Activated CD4-positive, alpha-beta T cell treated with anti-CD3 and anti-CD28 coated beads, Interleukin-2, amount 10 ng/mL, durations not matched to agents 24 days and 14 days (primary cell): ENCODE measurements at places on chromosomes 2 and 18.
A peak's percentile ranks its signal among the peaks of the same experiment; 100 is the strongest.

DNA sequence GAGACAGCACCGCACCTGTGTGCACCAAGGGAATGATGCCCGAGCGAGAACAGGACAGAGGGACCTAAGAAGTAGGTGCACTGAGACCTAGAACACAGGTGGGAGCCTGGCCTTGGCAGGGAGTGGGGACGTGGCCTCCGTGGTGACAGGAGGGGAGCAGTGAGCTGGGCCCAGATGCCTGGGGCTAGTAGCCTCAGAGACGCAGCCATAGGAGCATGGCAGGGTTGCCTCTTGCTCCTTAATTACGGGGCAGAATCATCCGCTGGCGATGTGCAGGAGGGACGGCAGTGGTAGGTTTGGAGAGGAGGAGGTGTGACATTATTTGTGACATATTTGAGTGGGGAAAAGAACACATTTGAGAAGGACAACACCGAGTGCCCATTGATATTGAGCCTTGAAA, 57.0 kb upstream of the HPCAL1 start:
- H3K4me1 ChIP-seq = no peaks in the 10 kb centered on the region
- no peak overlapping the region for H3K4me3 ChIP-seq
- H3K36me3 ChIP-seq = peaks cover under 1% of the 10 kb centered on the region
- H3K27ac ChIP-seq = no peak overlapping the region
- peaks cover 12% of the 10 kb centered on the region for H3K27me3 ChIP-seq

GRCh38 chr2:150296770-150297546, 190.5 kb downstream of the RND3 start:
- H3K27ac ChIP-seq = no peak overlapping the region
- no peaks in the 10 kb centered on the region for H3K27me3 ChIP-seq
- DNase-seq = no peak
- no peaks in the 10 kb centered on the region for H3K4me1 ChIP-seq
- no peaks in the 10 kb centered on the region for H3K36me3 ChIP-seq

DNA sequence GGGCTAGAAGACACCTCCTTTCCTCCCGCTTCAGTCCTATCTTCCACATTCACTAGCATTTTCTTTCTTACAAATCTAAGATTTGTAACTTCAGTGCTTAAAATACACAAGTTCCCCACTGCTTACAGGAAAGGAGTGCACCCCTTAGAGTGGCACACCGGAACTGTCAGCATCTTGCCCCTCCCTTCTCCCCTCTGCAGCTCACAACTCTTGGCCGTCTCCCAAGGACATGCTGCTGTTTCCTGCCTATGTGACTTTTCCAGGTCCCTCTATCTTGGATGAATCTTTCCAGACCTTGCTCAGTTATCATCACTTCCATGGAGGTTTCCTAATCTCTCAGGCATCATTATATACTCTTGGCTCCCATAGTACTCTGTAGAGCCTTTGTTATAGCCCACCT, 334.8 kb downstream of the CELF4 start:
- no peak overlapping the region for H3K27ac ChIP-seq
- DNase-seq = no peak
- no peaks in the 10 kb centered on the region for H3K27me3 ChIP-seq
- H3K36me3 ChIP-seq = no peaks in the 10 kb centered on the region
- no peaks in the 10 kb centered on the region for H3K4me1 ChIP-seq

- no peak overlapping the region for H3K4me3 ChIP-seq
- DNase-seq = no peak
- peaks cover 2% of the 10 kb centered on the region for H3K27me3 ChIP-seq
These were observed 93.2 kb upstream of the XPO1 start for GRCh38 chr2:61631321-61631720.

DNA sequence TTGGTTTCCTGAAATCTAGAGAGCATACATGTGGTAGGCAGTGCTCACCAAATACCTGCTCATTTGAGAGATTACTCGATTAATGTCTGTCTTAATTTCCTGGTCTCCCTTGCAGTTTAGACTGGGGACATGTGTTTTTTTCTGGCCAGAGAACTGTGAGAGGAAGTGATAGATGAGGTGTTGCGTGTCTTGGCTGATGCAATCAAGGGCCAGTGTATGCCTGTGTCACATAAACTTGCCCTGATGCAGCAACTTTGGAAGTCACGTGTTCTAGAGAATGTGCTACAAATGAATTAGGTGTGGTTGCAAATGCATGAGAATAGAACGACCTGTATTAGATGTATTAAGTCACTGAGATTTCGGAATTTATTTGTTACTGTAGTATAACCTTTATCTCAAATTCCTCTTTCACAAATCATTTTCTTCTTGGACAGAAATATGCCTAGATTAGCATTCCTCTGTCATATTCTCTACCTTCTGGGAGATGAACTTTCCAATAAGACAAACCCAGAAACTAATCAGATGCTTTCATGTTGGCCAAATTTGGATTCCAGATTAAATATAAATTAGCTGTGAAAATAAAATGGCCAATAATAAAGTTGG, 9.9 kb upstream of the IL1A start:
- H3K4me3 ChIP-seq = no peak overlapping the region
- H3K36me3 ChIP-seq = peaks cover 5% of the 10 kb centered on the region
- peaks cover 21% of the 10 kb centered on the region for H3K4me1 ChIP-seq
- H3K27ac ChIP-seq = peak overlapping the region; percentile 17

DNA sequence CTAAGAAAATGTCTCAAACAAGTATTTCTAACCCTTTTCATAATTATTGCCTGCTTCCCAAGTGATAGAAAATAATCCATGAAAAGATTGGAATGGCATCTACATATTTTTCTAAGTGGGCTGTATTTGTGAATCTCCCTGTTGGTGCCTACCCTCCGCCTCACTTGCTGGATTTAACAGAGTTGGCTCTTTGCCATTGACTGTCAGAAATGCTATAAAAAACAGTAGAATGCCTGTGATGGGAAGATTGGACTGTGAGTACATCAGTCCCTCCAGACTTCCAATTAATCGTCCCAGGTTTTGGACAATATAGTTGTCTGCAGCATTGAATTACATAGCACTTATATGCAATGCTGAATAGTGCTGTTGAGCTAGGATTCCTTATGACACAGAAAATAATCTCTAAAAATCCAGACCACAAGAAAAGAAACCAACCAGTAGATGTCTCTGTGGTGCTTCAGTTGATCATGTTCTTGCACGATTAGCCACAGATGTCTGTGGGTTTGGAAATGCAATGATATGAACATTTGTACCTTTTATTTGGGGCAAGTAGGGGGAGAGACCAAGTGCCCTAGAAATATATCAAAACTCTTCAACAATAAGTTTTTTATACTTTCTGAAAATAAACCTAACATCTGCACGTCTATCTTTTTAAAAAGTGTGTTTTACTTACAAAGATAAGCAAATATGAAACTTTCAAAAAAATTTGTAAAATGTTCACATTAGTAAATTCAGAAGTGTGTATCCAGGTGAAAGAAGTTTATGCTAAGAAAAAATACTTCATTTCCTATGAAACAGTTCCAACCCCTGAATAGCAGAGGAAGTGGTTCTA, 88.5 kb downstream of the DYNAP start:
- H3K27ac ChIP-seq = no peak overlapping the region
- no peaks in the 10 kb centered on the region for H3K36me3 ChIP-seq
- H3K4me1 ChIP-seq = peaks cover 4% of the 10 kb centered on the region
- peaks cover 27% of the 10 kb centered on the region for H3K27me3 ChIP-seq
- DNase-seq = peak; percentile 73
- H3K4me3 ChIP-seq = no peak overlapping the region

DNA sequence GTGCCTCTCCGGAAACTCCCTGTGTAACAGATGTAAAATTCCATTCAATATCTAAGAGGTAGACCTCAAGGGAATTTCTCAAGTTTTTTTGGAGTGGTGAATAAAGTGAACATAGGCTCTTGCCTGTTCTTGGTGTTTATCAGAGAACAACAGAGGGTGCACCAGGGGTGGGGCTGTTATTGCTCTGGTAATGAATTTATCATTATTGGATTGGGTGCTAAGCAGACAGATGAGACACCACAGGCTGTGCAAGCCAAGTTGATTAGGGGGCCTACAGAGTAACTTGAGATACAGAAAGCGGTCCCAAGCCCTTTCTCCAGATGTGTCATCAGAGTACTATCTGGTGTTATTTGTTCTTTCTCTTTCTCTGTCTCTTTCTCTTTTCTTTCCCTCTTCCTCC, 286.3 kb downstream of the OSR1 start:
- no peak overlapping the region for H3K27ac ChIP-seq
- no peaks in the 10 kb centered on the region for H3K27me3 ChIP-seq
- H3K4me1 ChIP-seq = no peaks in the 10 kb centered on the region
- H3K36me3 ChIP-seq = no peaks in the 10 kb centered on the region
- no peak overlapping the region for H3K4me3 ChIP-seq
